ENCODE measurements at places on chromosomes 6 and 20.

DNA sequence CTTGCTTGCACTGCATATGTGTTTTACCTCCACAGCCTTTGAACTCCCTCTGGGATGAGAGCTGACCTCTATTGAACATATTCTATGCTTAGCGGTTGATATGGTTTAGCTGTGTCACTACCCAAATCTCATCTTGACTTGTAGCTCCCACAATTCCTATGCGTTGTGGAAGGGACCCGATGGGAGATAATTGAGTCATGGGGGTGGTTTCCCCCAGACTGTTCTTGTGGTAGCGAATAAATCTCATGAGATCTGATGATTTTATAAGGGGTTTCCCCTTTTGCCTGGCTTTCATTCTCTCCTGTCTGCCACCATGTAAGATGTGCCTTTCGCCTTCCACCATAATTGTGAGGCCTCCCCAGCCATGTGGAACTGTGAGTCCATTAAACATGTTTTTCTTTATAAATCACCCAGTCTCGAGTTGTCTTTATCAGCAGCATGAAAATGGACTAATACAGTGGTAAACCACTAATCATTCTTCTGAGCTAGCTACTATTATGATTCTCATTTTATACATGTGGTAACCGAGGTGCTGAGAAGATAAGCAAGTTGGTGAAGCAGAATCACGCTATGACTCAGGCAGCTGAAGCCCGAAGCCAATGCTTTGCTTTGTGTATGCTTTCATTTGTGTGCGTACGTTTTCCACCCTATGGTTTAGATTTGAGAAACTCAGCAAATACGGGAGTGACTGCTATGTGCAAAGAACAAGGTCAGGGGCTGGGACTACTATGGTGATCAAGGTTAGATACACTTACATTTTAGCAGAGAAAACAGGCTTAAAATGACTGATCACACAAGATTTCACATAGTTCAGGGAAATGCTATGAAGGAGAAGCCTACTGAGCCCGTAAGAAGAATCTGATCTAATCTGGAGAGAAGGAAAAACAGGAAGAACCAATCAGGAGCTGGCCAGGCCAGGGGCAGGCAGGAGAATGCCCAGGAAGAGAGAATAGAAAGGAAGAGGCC is 363.5 kb downstream of the ESR1 start:
- DNase-seq: no peak

GRCh38 chr6:157596886-157597285 is 215.9 kb downstream of the ZDHHC14 start:
- no peak for DNase-seq

- DNase-seq: no peak
These were observed 31.5 kb downstream of the PLCB1 start for GRCh38 chr20:8163543-8163942.

- peak; percentile 29 for DNase-seq
These were observed 26.9 kb downstream of the ANKEF1 start for GRCh38 chr20:10061641-10062040.

GRCh38 chr6:137013738-137014602 is 30.8 kb downstream of the IL20RA start:
- peak; percentile 13 for DNase-seq
